ENCODE measurements at places on chromosomes 1 and 21.

GRCh38 chr21:45167796-45168222, 93.4 kb downstream of the ADARB1 start:
- DNase-seq = no peak

- DNase-seq = no peak
Measured at GRCh38 chr21:24336491-24336890, 1270.8 kb downstream of the MRPL39 start.

GRCh38 chr1:196393282-196393681, 215.0 kb downstream of the KCNT2 start:
- no peak for DNase-seq

GRCh38 chr1:6967431-6968111, 182.3 kb downstream of the CAMTA1 start:
- no peak for DNase-seq

GRCh38 chr1:173405834-173406233, 71.3 kb upstream of the PRDX6 start:
- no peak for DNase-seq

- no peak for DNase-seq
Measured at GRCh38 chr1:23424293-23425192, at the start of gene TCEA3. Gene TCEA3, minus strand, starts transcription at chr1:23424748. Its CDS starts 115 bp downstream, at chr1:23424633.

DNA sequence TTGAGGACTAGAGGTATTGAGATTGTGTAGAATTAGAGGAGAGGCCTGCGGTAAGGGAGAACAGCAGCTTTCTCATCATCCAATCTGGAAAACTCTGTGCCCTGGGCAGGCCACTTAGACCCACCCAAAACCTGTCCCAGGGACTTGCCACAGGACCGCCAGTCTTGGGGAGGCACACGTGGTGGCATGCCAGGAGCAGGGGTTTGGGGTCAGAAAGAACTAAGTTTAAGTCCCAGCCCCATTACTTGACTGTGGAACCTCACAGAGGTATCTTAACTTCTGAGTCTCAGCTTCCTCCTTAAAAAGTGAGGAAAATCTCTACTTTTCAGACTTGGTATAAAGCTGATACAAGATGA, 356.6 kb downstream of the HHAT start:
- no peak for DNase-seq

DNA sequence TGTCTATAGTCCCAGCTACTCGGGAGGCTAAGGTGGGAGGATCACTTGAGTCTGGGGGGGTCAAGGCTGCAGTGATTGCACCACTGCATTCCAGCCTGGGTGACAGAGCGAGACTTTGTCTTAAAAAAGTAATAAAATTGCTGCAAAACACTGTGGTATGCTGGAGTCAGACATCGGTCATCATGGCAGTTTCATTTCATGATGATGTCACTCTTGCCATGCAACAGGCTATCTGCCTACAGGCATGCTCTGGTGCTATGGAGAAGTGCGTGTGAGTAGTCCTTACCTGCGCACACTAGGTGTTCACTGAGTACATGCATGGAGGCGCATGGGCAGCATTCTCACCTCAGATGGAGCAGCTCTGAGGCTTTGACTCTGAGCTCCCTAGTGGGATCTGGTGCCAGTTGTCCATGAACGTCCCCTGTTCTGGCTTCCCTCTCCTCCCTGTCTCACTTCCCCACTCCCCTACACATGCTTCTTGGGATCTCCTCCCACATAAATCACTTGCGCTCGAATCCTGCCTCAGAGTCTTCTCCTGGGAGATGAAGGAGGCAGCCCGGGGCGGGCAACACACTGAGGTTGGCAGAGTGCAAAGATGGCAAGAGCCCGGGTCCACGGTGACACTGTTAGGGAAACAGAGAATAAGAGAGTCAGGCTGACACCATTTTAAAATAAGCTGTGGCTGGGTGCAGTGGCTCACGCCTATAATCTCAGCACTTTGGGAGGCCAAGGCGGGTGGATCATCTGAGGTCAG, 10.4 kb upstream of the CELA3B start:
- no peak for DNase-seq

DNA sequence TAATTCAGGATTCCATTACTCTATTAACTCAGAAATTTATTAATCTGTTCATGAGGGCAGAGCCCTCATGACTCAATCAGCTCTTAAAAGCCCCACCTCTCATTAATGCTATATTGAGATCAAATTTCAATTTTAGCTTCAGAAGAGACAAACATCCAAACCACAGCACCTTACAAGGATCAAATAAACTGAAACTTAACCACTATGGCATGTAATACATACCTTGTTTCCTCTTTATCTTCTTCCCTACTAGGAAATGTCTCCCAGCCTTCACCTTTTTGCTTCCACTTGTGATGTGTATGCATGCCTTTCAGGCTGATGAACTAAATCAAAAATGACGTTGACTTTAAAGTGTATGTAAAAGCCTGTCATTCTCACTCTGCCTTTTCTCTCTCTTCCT, 2121.3 kb downstream of the NCAM2 start:
- no peak for DNase-seq

- peak; percentile 41 for DNase-seq
Measured at GRCh38 chr1:41862384-41863221, 56.1 kb downstream of the HIVEP3 start.

GRCh38 chr1:101742509-101742908, 254.2 kb downstream of the OLFM3 start:
- no peak for DNase-seq

DNA sequence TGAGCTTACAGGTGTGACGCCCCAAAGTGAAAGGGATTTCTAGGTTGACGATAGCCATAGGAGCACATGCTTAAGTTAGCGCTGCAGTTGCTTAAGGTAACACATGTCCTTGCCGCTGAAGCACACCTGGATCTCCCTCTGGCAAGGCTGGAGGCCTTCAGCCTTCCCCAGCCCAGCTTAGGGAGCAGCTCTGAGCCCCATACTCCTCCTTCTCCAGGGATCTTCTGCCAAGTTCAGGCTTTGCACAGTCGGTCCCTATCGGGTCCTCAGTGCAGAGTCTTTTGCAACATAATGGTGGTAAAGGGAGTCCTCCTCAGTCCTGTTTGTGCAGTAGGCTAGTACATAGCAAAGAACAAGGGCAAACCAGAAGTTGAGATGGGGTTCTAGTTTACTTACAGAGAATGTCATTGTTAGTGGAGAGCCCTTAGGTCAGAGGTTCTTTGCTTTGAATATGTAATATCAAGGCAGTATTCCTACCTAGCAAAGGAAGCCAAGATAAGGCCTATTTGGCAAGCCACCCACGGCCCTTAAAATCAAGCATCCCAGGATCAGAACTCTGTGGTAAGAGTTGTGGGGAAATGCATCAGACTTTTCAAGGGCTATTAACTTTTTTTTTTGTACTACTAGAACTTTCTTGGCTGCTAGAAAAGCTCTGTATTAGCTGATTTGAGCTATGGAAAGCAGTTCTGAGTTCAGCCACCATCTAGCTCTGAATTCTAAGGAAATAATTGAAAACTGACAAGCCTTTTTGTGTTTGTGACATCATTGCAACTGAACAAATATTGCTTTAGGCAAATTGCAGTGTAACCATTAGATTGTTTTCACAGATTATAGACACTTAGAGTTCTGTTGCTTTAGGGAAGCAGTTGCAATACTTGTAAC, 1.4 kb downstream of the EVA1C start:
- no peak for DNase-seq

GRCh38 chr1:183735069-183735860, 69.7 kb upstream of the RGL1 start:
- DNase-seq = no peak

- DNase-seq = no peak
Measured at GRCh38 chr21:25508364-25508763, 98.9 kb downstream of the MRPL39 start.

GRCh38 chr1:225156254-225156653, 226.8 kb downstream of the DNAH14 start:
- no peak for DNase-seq

- no peak for DNase-seq
Measured at GRCh38 chr1:74407902-74408301, 104.5 kb downstream of the LRRC53 start.

DNA sequence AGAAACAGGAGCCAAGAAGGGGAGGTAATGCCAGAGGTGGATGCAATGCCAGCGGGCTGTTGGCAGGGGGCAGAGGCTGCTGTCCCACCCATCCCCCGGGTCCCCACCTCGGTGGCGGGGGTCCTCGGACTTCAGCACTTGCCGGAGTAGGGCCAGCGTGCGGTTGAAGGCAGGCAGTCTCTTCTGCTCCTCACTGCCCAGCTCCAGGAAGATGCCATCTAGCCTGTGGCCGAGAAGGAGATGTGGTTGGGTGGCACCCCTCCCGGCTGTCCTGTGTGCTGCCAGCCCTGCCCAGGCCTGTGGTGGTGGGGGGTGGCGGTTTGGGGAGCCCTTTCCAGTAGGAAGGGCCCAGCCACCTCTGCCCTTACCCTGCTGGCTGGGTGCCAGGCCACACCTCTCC, 13.5 kb downstream of the TTC22 start:
- no peak for DNase-seq

- DNase-seq = no peak
Measured at GRCh38 chr21:38269576-38269936, 12.8 kb downstream of the KCNJ15 start.

- DNase-seq = no peak
Measured at GRCh38 chr1:58468612-58469011, 77.9 kb downstream of the OMA1 start.

GRCh38 chr21:45830221-45830640, 151.3 kb upstream of the COL6A1 start:
- no peak for DNase-seq

DNA sequence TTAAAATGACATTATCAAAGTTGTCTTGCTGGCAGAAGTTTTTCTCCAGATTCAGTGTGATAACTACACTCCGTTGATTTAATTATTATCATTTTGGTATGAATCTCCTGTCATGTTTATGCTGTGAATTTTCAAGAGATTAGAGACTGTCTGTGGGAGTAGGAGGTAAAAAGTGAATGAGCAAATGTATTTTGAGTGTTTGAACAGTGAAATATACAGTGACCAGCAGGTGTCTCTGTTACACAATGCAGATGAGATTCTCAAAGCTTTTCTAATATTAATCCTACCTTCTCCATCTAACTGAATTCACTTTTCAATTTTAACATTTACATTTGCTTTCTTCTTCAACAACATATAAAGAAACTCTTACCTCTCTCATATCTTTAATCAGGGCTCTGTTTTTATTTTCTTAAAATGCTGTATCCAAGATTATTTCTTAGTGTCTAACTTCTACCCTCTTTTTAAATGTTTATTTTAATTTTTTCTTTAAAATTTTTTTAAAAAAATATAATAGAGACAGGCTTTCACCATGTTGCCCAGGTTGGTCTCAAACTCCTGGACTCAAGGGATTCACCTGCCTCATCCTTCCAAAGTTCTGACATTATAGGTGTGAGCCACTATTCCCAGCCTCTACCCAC, 20.9 kb upstream of the HSPA13 start:
- DNase-seq = no peak

DNA sequence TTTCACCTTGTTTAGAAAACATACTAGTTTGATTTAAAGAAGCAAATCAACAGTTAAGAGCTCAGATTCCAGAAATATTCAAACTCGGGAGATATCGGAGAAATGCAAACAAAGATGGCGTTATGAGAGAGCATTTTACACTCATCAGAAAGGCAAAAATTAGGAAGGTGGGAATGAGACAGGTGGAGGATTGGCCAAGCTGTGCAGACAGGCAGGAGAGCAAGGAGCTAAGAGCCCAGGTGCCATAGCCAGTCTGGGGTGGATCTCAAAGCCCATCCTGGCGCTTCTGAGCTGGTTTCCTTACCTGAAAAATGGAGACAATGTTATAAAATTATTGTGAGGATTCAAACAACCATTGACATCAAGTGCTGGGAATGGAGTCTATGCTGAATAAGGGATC, 19.6 kb upstream of the TARDBP start:
- DNase-seq = no peak

- DNase-seq = no peak
Measured at GRCh38 chr1:172135076-172135672, 285.3 kb upstream of the C1orf105 start.

DNA sequence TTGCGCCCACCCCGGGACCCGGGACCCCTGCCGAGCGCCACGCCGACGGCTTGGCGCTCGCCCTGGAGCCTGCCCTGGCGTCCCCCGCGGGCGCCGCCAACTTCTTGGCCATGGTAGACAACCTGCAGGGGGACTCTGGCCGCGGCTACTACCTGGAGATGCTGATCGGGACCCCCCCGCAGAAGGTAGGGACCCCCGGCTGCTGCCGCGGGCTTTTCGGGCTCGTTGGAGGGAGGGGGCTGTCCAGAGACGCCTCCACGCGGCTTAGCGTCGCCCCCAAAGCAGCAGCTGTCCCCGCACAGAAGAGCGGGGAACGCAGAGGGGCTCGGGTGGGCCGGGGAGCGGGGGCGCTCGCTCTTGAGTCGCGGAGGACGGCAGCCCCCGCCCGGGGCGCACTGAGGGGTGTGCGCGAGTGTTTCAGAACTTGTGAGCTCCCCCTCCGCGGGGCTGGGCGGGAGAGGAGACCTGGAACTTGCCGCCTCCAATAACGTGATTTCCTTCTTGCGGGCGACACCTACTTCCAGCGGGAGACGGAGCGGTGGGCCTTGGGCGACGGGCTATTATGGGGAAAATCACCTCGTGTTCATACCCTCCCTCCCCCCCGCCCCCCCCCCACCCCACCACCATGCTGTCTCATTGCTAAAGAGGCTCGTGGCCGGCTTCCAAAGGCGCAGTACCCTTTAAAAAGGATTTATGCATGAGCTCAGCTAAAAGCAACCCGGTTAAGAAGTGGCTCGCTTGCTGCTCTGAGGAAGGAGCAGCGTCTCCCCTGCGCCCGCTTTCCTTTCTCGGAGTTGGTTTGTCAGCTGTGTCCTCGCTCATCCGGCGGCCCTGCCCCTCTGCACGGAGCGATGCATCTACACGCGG, 664 bp downstream of the BACE2 start:
- peak; percentile 3 for DNase-seq

DNA sequence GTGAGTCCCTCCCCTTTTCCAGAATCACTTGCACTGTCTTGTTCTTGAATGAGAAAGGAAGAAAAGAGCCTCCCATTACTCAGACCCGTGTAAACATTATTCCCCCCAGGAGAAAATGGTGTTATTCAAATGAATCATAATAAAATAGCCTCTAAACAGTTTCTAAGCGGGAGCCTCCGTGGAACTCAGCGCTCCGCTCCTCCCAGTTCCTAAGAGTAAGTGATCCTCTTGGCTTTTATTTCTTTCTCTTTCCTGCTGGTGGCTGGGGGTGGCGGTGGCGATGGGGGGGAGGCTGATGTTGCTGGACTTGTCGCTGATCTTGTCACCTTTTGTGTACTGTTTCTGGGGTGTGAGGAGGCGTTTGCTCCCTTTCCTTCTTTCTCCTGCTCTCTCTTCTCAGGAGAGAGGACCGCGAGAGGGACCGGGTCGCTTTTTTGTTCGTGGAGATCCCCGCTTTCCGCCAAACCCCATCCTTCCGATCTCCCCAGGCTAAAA, 781 bp downstream of the PROX1 start:
- no peak for DNase-seq

DNA sequence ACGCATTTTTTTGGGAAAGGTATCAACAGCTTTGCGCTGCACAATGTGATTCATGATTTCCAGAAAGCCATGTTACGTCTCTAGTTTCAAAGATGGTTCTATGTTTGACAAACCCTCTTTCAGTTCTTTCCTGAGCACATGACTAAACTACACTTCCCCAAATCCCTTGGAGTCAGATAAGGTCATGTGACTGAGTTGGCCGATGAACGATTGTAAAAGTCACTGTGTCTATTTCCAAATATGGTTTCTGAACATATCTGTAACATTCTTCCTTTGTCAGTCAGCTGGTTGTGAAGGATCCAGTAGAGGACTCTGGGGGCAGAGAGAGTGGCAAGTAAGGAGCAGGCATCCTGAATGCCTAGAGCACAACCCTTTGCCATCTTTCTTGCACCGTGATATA, 35.4 kb downstream of the TMPRSS15 start:
- DNase-seq = no peak

GRCh38 chr1:15249081-15249480, 2.1 kb downstream of the FHAD1 start:
- no peak for DNase-seq
